ENCODE measurements at places on chromosomes 1 and 21.

DNA sequence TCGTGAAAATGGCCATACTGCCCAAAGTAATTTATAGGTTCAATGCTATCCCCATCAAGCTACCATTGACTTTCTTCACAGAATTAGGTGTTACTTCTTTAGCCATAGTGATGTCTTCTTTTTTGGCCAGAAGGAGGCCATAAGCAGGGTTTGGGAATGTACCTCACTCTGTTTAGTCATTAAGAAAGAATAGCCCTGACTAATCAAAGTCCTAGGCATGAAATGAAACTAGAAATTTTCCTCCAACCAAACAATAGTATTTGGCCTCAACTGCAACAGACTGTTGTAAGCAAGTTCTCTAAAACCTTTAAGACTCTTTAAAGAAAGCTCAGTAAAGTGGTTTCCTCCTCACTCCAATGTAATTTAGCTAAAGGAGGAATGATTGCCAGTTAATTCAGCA, 163.9 kb downstream of the AKT3 start:
- DNase-seq = no peak

GRCh38 chr1:84973498-84974334, 23.2 kb downstream of the MCOLN2 start:
- DNase-seq = peak; percentile 29

DNA sequence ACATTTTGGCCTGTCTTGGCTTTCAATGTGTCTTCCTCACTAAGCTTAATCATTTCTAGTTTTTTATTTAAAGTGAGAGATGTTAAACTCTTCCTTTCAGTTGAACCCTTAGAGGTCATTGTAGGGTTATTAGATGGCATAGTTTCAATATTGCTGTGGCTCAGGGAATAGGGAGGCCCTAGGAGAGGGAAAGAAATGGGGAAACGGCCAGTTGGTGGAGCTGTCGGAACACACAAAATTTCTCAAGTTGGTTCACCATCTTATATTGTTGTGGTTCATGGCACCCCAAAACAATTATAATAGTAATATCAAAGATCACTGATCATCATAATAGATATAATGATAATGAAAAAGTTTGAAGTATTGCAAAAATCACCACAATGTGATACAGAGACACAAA, 31.4 kb upstream of the KAZN start:
- DNase-seq = no peak

DNA sequence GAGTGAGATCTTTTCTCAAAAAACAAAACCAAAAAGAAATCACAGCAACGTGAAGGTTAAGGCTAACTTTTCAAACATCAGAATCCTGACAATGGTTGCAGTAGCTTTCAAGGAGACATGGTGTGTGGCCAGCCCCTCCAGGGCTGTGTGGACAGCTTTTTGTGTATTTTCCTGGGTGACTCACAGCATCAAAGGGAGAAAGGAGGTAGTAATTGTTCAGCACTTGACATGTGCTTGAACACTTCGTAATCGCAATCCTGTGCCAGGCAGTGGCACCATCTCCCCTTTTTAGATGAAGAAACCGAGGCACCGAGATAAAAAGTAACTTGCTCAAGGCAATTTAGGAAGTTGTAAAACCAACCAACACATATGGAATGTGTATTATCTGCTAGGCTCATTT, 10.3 kb downstream of the NBL1 start:
- DNase-seq = no peak
